Neural progenitor cell (in vitro differentiated cells): ENCODE measurements at places on chromosomes 5 and 9.

GRCh38 chr5:12258549-12258948 lies 354.3 kb upstream of the CTNND2 start:
- no peak for DNase-seq

- no peak for DNase-seq
These were observed 36.1 kb upstream of the CCNG1 start for GRCh38 chr5:163401271-163401670.

GRCh38 chr5:172624083-172624995 lies 16.7 kb upstream of the NEURL1B start:
- no peak for DNase-seq

GRCh38 chr5:37088009-37088408 lies 161.2 kb downstream of the CPLANE1 start:
- DNase-seq = no peak

DNA sequence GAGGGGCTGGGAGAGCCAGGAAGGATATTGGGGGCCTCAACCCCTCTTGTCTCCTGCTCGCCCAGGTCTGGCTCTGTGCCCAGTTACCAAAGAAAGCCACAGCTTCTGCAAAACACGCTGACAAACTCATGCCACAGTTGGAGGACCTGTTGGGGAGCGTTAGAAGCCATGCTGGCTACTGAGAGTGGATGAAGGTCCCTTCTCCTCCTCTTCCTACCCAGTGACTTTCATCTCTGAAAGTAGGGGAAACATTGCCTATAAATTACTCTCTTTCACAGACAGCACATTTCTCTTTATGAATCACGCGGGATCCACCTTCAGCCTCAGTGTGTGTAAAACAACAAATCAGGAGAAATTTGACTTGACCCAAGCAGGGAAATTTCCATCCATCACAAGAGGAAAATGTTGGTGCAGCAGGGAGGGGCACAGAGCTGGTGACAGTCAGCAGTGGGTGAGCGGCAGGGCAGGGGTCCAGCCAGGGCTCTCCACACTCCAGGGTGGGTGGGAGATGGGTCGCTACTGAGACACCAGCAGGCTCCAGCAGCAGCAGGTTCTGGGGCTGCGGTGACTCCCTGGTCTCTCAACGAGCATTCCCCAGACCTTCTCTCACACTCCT lies 181.9 kb downstream of the FGF18 start:
- DNase-seq = no peak

GRCh38 chr5:45060724-45061123 lies 252.0 kb downstream of the MRPS30 start:
- no peak for DNase-seq

GRCh38 chr9:126872516-126872915 lies 12.1 kb downstream of the ZBTB34 start:
- DNase-seq = no peak

- no peak for DNase-seq
These were observed 89.7 kb upstream of the CDKN2B start for GRCh38 chr9:22098643-22099332.

DNA sequence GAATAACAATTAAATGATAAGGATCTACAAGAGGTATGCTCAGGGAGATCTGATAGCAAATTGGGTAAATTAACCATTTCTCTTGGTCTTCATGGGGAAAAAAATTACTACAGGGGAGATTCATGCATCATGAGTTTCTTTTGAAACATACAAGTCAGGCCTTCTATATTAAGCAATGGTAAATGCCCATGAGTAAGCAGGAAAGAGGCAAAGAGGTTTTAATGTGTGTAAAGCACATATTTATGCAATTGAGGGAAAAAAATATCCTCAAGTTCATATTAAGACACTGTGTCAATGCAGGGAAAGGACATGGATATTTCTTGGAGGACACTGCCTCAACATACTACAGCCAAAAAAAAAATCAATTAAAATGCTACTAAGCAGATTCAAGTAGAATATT lies 73.4 kb upstream of the NR4A3 start:
- DNase-seq = no peak

DNA sequence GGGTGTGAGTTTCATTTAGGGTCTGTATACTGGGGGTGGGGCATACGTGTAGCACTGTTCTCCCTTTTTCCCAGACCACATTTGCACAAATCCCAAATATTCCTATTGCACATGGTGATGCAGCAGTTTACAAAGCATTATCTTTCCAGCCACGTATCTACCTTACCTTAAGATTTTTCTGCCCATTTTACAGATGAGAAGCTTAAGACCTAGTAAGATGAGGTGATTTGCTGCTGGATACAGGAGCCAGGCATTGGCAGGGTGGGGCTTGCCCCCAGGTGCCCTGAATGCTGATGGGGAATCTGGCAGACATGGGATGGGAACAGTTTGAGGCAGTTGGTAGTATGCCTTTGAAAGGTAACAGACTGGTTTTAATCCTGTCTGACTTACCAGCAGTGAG lies 12.5 kb downstream of the LHX2 start:
- DNase-seq = no peak

- DNase-seq = peak; percentile 13
These were observed 33.9 kb downstream of the ACTBL2 start for GRCh38 chr5:57448751-57449150.

DNA sequence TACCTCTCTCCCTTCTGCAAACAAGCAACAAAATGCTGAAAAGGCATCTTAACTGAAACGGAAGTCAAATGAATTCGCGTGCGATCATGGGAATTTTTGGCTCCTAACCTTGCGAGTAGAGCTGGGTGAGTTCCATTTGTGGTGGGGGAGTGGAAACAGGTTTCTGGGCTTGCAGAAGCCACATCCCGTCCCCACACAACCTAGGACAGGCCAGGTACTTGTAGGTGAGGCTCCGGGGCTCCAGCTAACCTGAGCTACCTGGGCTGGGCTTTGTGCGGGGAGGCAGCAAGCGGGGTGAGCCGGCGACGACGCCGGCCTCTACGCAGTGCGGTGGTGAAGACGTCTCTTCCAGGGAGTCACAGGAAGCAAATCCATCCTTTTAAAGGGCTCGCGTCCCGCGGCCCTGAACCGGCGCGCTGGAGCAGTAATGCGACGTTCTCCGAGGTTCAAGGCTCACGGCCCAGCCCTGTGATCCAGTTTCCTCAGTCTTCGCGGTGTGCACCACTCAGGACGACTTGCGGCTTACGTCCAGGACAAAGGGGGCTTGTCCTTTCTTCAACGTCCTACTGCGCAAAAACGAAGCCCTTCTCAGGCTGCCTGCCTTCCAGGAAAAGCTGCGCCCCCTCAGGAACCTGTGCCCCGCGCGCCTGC lies 567 bp upstream of the SPIN1 start:
- DNase-seq = peak; percentile 51

GRCh38 chr9:93488244-93488643 lies 34.9 kb upstream of the FAM120AOS start:
- DNase-seq = no peak
